ENCODE measurements at places on chromosomes 3 and 15. TPM values are rescaled to one million over a fixed set of nuclear protein-coding genes. Genes with fewer than 3 reads are reported as not detected.
A peak's percentile ranks its signal among the peaks of the same experiment; 100 is the strongest.

GRCh38 chr3:176562331-176562730 lies 635.0 kb downstream of the TBL1XR1 start:
- no peak for DNase-seq

DNA sequence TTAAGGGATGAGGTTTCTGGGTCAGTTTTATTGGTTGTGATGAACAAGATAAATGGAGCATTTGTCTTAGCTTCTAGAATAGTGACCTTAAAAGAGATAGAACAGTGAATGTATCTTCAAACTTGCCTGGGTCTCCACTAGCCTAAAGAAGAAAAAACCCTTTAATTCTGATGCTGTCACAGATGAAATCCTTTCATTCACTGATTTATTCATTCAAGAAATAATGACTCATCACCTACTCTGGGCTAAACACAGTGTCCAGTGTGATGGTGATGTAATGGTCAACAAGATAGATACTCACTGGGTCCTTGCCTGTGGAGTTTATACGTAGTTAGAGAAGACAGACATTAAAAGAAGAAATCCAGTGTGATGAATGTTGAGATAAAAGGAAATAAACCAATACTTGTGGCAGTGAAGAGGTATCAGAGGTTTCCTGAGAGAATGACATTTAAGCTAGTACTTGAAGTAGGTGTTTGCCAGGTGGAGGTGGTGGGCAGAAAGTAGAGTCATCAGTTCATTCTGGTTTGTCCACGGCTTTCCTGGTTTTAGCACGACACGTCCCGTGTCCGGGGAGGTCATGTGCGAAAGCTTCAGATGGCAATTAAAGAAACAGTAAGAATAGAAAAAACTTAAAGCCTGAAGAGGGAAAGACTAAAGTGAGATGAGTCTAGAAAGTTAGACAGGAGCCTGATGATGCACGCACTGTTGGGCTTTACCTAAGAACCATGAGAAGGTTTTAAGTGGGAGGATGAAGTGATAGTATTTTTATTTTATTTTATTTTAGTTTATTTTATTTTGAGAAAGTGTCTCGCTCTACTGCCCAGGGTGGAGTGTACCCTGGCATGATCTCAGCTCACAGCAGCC lies 18.5 kb downstream of the PAK2 start:
- DNase-seq: no peak

GRCh38 chr3:76026379-76026778 lies 241.0 kb upstream of the ZNF717 start:
- no peak for DNase-seq

GRCh38 chr3:37301980-37302708 lies 127.8 kb upstream of the LRRFIP2 start:
- no peak for DNase-seq

- no peak for DNase-seq
Observed at GRCh38 chr3:108376026-108376425, 79.7 kb downstream of the HHLA2 start.

- DNase-seq: no peak
Observed at GRCh38 chr3:194773771-194774455, 88.2 kb downstream of the FAM43A start.

DNA sequence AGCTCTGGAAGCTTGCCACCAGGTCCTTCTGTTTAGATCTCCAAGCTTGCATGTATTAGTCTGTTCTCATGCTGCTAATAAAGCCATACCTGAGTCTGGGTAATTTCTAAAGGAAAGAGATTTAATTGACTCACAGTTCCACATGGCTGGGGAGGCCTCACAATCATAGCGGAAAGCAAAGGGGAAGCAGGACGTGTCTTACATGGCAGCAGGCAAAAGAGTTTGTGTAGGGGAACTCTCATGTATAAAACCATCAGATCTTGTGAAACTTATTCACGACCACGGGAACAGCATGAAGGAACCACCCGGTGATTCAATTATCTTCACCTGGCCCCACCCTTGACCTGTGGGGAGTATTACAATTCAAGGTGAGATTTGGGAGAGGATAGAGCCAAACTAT lies 147.0 kb upstream of the PROK2 start:
- peak; percentile 50 for DNase-seq

GRCh38 chr3:58948018-58948417 lies 101.8 kb downstream of the CFAP20DC start:
- DNase-seq: peak; percentile 13

- DNase-seq: no peak
Observed at GRCh38 chr3:47407237-47407636, 26.4 kb downstream of the PTPN23 start.

ERICH6 gene
- total RNA-seq: not detected

ICE2 gene
- total RNA-seq: 65.9 TPM

COMMD4 gene
- 63.5 TPM for total RNA-seq

MYZAP gene
- 1.4 TPM for total RNA-seq

Measured in B cell (primary cell).